Gastrocnemius medialis (tissue), 4 donors: ENCODE measurements at places on chromosomes 6 and 20. TPM values are rescaled to one million over a fixed set of nuclear protein-coding genes. Genes with fewer than 3 reads are reported as not detected.

- DNase-seq: no peak
These were observed 147.5 kb downstream of the ERMARD start for GRCh38 chr6:169898788-169899480.

Gene XKR7
- not detected for total RNA-seq

Gene TBXT
- not detected for total RNA-seq

- no peak for DNase-seq
These were observed 61.1 kb downstream of the TBC1D7 start for GRCh38 chr6:13267142-13267651.

Gene TUBB1
- total RNA-seq: not detected

GRCh38 chr6:121491576-121491975 lies 56.1 kb downstream of the GJA1 start:
- DNase-seq: no peak

DNA sequence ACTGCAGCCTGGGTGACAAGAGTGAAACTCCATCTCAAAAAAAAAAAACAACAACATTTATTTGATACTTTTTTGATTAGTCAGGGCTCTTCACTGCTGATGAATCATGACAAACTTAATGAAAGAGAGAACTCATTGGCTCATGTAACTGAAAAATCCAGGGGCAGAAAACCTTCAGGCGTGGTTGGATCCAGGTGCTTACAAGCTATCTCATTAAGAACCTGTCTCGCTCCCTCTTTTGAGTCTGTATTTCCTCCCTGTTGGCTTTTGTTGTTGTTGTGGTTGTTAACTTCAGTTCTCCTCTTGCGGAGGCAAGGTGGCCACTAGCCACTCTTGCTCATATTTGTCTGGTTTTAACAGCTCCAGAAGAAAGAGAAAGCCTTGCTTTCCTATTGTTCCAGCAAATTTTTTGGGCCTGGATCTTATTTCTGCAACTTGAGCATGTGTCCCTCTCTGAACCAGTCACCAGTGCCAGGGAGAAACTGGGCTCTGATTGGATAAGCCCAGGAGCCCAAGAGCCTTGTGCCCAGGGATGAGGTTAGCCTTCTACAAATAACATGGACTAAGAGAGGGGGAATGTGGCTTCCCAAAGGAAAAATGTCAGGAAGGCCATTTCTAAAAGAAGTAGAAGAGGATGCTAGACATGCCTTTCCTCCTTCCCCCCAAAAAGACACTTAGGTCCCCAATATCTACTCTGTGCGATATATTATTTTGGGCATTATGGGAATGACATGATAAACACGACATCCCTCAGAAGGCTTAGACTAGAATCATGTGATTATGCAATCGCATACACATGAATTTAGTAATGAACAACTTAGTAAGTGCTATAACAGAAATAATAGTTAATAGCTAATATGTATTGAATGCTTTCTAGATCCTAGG lies 64.5 kb downstream of the PHACTR2 start:
- no peak for DNase-seq

DNA sequence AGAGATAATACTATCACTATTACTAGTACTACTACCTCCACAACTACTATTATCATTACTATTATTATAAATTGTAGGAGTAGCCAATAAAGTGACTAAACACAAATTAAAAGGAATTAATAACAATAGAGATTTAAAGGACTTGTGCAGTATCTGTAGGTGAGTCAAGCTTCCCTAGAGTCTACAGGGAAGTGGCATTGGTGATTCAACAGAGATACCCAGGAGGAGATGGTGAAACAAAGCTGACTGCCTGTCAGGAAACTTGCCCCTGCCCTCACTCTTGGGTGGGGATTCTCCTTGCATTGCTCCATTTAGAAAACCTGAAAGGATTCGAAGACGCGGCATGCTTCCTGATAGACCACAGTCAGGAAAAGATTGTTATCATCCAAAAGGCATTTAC lies 23.3 kb upstream of the BCLAF1 start:
- DNase-seq: no peak
